ENCODE measurements at places on chromosomes 1 and 21.

DNA sequence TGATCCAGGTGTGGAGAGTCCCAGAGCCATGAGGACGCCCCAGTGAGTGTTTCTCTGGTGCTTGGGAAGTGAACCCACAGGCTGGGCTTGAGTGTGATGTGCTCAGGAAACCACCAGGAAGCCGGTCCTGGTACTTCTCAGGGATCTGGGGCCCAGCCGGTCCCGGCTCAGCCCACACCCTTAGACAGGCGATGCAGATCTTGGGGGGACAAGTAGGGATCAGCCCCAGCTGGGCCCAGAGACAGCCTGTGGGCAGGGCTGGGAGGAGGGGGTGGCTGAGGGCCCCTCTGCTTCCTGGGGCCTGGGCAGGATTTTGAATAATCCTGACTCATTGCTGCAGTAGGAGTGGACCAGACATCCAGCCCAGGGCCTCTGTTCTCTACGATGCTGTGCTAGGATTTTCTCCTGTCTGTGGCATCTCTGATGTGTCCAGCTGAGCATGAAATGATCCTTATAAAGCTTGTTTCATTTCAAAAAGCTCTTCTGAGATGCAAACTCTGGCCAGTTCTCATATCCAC is 698.0 kb downstream of the PTPRU start:
- DNase-seq = no peak

- no peak for DNase-seq
Observed at GRCh38 chr1:211648980-211649934, 26.2 kb downstream of the NEK2 start.

- no peak for DNase-seq
Observed at GRCh38 chr1:91596474-91596873, 95.8 kb downstream of the CDC7 start.

GRCh38 chr1:232915212-232915611 is 35.2 kb upstream of the NTPCR start:
- DNase-seq = no peak

- no peak for DNase-seq
Observed at GRCh38 chr1:234745276-234745675, 135.3 kb upstream of the IRF2BP2 start.

DNA sequence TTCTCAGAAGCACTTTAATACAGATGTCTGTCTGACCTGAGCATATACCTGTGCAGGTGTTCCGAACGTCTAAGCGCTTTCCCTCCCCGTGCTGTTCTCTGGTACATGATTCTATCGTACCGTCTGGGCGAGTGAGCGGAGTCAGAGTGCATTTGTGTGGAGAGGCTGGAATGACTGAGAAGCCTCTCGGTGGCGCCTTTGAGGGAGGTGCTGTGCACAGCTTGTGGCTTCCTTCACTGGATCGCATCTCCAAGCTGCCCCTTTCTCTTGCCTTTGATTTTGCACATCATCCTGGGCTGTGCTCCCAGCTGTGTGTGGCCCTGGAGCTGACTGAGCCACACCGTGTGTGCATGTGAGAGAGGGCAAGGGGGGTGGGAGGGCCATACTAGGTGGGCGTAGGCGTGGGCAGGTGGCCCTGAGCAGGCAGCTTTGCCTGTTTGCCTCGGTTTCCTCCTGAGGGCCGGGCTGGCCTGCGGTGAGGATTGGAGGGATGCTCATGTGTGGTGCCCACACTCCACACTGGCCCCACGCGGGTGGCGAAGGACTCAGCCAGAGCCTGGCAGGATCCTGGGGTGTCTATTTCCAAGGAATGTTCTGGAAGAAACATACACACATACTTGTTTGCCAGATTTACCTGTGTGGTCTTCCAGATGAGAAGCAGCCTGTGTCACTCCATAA is 105.3 kb downstream of the ADARB1 start:
- DNase-seq = no peak

DNA sequence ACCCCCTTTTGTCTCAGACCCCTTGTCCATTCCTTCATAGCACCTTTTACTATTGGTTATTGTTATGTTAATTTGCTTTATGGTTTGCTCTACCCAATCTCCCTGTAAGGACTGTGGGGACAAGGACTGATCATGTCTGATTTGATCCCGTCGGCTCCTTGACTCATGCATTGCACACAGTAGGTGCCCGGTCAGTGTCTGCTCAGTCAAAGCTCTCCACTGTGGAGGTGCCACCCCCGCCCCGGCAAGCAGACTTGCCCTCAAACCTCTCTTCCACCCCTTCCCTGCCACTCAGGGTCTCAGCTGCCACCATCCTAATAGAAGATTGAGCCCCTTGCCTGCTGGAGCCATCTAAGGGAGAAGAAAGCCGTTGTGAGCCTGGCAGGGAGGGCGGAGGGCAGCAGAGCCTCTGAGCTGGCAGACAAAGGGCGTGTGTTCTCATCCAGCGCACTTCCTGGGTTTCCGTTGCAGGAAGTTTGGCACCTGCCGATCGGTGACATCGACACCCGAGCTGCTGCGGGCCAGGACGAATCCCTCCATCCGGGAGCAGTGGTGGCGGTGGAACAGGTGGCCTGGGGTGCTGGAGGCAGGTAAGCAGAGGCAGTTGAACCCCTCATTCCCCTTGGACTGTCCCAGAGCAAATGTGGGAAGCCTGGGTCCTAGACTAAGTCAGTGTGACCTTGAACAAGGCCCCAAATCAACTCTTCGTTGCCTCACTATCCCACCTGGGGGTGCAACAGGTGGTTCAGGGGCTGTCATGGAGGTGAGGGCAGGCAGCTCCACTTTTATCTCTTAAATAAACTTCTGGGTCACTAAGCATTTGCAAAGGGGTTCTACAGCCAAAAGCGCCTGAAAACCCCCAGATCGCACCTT is 2.2 kb upstream of the FBLIM1 start:
- no peak for DNase-seq

- no peak for DNase-seq
Observed at GRCh38 chr1:98389809-98390208, 271.7 kb upstream of the SNX7 start.

Measured in stimulated activated CD4-positive, alpha-beta T cell treated with anti-CD3 and anti-CD28 coated beads, Interleukin-1b, Interleukin-23, amount 100 ng/mL, for 48 hours (primary cell).